CD4-positive, alpha-beta T cell treated with Interleukin-4 for 1 hour (primary cell): ENCODE measurements at places on chromosomes 7 and 10.

DNA sequence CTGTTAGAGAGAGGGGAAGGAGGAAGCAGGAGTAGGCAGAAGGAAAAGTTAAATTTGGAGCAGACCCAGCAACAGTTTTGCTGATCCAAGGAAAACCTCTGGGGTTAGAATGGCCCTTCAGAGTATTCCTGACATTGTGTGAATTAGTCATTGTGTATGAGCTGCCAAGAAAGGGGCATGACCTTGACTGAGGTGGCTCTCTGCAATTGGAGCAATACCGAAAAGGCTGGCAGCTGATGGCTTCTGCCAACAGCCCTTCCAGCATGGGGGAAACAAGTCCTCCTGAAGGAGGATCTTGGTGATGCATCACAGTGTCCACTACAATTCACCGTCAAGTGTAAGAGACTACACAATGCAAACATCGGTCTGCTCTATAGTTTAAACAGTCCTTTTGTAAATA, 20.6 kb upstream of the WASL start:
- no peak for DNase-seq

DNA sequence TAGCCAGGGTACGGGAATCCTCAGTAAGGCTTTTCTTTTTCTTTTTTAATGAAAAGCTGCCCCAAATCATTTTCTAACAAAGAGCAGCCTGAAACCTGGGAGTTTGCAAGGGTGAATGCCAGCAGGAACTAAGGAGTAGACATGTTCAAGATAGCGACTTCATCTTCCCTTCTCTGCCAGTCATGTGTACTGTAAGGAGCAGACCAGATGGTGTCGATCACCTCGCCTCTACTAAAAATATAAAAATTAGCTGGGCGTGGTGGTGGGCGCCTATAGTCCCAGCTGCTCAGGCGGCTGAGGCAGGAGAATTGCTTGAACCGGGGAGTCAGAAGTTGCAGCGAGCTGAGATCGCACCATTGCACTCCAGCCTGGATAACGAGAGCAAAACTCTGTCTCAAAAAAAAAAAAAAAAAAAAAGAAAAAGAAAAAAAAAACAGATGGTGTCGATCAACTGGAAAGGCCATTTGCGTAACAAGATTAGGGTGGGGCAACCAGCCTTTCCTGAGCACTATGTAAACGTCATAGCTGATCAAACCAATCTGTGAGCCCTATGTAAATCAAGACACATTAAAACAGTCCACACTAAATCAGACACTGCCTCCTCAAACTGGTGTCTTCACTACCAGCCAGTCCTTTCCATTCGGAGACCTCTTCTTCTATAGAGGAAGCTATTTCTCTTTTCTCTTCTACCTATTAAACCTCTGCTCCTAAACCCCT, 33.8 kb downstream of the NOLC1 start:
- DNase-seq = no peak

DNA sequence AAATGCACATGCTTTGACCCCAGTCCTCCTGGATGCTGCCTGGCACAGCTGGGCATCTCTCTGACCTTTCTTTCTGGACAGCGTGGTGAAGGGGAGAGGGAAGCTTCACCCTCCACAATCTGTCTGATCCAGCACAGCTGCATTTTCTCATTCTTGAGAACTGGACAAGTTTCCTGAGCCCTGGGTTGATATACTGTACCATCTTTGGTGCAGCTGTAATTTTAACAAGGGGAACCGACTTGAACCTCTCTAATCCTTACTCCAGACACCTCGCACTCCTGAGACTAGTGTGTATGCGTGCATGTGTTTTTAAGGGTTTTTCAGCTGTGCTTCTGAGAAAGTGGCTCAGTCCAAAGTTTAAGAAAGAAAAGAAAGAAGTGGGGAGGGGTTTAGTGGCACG, 655.7 kb downstream of the INHBA start:
- DNase-seq = no peak

DNA sequence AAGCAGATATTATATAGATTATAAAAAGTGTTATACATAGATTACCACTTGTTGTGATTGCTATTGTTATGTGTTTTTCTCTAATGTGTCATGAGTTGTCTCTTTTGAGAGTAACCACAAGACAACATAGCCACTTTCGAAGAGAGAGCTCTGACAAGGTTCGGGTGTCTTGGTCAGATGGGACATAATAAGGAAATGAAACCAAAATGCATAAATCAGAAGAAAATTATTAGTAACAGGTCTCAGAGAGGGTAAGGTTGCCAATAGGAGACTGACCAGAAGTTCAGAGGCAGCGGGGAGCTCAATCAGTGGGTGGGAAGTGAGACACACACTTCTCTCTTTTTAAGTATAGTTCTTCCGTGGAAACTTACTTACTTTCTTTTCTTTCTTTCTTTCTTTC, 639.2 kb upstream of the POT1 start:
- DNase-seq = no peak

- peak; percentile 76 for DNase-seq
These were observed 27.1 kb downstream of the PRLHR start for GRCh38 chr10:118568327-118568848.

DNA sequence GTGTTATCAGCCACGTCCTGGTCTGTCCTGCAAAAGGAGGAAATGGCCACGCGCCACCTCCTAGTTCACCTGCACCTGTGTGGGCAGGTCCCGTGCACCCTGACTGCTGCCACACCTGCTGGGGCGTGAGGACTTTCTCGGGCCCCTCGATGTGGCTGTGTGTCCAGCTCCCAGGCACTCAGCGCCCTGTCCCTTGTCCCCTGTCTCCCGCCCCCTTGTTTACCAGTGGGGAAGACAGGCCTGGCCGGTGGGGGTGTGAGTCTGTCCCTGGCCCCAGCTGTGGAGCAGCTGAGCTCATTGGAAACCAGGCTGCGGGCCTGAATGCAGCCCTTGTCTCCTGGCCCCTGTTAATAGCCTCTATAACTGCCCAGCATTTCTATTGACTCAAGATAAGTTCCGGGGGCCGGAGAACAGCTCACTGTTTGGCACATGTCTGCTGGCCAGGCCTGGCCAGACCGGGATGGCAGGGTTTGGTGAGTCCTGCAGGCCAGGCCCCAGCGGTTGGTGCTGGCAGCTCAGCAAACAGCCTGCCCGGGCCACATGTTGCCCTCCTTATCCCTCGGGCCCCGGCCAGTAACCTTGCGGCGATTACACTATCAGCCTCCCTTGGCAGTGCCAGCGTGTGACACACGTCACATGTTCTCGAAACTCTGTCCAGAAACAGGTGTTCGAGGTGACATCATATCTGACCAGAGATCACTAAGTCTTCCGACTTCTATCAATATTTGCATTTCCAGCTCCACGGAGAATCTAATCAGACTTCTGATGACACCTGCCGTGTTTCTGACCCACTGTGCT, 52.1 kb downstream of the FOXL3 start:
- DNase-seq = no peak
